ENCODE measurements at places on chromosomes 12 and 14.

DNA sequence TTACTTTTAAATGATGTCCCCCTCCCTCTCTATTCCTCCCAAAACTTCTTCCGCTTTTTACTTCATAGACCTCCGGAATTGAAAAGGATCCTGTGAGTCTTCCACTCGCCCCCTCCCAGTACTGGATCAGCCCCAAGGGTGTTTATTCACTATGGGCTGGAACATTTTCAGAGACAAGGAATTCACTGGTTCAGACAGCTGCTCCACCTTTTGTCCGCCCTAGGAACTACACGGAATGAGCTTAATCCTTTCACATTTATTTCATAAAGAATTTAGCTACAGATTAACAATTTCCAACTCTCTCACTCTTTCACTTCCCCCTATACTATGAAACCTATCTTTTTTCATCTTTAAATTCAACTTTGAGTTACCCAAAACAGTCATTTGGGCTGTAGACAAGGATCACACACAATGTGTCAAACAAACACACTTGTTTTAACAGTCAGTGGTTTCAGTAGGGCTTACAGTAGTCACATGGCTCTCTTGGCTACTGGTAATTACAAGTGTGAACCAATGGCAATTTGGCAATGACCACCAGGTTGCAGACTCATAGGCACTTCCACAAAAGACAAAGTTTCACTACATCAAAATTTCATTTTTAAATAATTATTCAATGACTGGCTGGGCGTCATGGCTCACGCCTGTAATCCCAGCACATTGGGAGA is 20.6 kb downstream of the CNIH1 start:
- no peak for DNase-seq

DNA sequence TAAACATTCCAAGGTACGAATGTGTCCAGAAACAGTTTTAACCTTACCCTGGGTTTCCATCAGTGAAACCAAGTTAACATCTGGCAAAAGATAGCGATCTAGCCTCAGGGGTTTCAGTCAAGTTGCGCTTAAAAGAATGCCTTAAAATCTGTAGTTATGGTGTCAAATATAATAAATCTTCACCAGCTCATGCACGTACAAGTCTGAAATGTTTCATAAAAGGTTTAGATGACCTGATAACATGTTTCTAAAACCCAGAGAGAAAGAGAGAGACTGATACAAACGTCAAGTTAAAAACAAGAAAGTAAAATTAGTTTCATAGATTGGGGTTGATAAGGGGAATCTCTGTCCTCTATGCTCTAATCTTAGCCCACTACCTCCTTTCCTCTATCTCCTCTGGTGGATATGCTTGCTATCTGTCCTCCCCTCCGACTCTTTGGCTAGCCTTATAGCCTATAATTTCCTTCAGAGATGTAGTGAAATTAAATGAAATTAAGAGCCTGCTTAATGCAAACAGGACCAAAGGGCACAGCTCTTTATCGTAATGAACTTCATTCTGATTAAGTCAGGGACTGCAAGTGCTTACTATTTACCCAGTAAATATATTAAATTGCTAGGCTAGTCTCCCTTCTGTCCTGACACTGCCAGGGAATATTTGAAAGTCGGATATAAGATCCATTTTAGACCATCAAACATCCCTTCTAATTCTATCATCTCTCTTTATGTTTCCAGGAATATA is 18.4 kb upstream of the FOS start:
- no peak for DNase-seq

- no peak for DNase-seq
Observed at GRCh38 chr12:5172886-5173285, 129.2 kb downstream of the KCNA5 start.

- DNase-seq, result no peak
Observed at GRCh38 chr14:91350813-91351511, 66.7 kb downstream of the CCDC88C start.

DNA sequence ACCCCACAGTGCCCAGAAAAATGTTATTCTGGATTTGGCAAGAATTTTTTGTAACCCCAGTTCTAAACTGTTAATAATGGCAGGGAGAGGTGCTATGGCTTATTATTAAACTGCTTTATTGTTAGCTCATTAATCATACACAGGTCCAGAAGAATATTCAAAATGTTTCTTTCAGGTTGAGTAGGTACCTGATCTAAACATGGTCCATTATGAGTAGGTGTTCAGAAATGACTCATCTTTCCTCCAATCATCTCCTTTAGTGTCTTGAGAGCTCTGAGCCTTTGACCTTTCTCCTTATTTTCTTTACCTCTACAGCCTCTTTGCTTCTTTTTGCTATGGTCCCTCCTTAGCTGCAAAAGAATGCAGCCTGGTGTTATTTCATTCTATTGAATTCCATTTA is 211.0 kb upstream of the GARIN6 start:
- no peak for DNase-seq

DNA sequence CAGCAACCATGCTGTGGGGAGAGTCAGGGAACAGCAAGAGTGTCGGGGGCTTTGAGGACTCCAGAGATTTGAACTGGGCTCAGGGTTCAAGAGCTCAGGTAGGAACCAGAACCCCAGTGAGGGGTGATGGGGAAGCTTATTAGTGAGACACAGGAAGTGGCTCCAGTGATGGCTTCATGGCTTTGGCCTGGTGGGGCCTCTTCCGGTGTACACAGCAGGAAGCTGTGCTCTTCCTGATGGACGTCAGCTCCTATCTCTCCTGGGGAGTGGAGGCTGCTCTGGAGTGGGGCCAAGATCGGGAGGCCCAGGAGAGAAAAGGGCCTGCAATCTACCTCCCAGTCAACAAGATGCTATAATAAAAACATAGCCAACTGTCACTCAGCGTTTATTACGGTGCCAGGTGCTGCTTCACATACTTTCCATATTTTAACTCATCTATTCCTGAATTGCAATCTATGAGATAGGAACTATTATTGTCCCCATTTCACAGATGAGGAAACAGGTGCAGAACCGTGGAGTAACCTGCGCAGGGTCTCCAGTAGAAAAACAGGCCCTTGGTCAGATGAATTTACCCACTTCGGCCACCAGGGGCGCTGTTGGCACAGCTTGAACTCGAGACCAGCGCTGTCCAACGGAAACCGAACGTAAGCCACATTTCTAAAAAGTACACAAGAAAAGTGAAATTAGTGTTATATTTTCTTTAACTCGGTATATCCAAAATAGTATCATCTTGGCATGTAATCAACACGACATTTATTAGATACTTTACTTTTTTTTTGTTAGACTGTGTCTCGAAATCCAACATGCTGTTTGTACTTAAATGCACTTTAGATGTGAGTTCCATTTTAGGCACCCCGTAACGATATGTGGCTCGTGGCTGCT is 63.6 kb upstream of the DLK1 start:
- DNase-seq, result peak; percentile 84

DNA sequence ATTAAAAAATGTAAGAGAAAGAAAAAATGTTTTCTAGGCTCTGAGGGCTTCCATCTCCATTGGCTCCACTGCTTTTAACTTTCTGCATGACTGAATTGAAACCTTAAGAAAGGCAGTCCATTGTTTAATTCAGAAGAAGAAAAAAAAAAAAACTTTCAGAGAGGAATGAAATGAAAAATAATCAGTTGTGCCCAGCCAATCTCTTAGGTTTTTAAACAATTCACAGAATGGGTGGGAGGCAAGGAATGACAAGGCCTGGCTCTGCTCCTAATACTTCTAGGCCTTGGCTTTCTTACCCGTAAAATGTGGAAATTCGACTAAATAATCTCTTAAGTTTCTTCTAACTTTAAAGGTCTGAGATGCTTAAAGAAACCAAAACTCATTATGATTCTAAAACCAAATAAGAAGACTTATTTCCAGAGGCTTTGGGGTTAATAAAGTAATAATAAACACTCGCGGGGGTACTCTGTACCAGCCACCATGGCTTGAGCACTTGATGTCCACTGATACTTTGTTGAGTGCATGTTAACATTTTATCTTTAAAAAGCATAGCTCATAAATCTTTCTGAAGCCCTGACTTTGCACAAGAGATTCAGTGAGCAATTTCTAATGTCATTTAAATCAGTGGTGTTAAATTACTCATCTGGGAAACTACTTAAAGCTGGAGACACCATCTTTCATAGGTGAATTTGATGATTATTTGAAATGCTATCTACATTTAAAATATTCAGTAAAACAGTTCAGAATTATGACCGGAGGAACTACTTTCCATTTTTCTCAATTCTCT is 49.6 kb downstream of the STON2 start:
- DNase-seq, result no peak

DNA sequence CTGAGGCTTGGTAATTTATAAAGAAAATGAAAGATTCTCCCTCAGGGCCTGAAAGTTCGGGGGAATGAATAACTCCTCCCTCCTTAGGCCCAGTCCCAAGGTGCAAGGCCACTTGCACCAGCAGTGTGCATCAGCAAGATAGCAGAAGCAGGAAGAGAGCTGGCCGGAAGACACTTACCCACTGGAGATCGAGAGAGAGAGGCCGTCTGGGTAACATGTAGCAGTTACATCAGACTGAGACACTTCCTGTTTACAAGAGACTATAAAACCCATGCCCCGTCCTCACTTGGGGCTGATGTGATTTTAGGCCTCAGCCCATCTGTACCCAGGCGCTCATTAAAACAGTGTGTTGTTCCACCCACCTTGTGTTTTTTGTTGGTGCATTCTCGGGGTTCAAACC is 85.2 kb downstream of the TMTC3 start:
- DNase-seq, result peak; percentile 37

- no peak for DNase-seq
Observed at GRCh38 chr12:93404961-93405849, 27.5 kb downstream of the NUDT4 start.

DNA sequence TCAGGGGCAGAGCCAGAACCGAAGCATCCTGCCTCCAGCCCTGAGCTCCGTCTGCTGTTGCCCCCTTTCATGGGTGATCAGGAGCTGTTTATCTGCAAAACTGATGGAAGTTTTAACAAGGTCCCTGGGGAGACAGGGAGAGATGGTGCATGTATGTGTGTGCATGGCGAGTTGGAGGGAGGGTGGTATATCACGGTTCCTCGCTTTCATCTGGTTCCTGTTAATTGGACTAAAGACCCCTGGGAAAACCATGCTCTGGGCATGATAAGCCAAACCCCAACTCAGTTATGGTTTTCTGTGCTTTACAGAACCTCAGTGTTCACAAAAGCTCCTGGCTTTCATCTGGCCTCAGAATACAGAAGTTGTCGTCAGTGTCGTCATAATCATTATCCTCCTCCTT is 133.6 kb downstream of the KSR2 start:
- no peak for DNase-seq

DNA sequence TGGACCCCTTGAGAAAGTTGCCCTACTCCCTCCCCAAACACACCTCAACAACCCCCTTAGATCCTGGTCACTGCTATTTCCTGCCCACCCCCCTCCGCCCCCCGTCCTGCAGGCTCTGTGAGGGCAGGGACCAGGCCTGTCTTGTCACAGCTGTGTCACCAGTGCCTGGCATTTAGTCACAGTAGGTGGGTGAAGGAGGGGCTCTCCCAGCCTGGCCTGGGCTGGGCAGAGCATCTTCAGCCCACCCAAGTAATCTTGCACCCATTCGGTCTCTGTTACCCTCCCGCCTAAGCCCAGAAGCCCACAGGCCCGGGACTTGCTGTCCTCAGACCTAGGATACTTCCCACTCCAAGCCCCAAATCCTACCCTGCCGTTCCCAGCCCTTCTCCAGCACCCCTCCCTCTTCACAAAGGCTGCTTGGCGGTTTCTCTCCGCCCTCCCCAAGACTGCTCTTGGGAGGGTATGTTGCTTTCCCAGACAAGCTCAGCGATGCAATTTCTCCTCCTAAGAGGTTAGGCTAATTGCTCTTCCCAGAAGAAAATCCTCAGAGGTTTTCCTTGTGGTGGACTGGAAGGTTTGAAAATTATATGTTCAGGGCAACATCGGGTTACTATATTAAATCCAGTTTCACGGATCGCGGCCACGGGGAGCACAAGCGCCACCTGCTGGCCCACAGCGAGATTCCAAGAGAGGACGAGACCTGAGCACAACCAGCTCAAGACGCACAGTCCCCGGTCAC is 50.8 kb upstream of the ZFP36L1 start:
- DNase-seq, result peak; percentile 36

- DNase-seq, result no peak
Observed at GRCh38 chr14:53032161-53032803, 81.4 kb upstream of the FERMT2 start.

DNA sequence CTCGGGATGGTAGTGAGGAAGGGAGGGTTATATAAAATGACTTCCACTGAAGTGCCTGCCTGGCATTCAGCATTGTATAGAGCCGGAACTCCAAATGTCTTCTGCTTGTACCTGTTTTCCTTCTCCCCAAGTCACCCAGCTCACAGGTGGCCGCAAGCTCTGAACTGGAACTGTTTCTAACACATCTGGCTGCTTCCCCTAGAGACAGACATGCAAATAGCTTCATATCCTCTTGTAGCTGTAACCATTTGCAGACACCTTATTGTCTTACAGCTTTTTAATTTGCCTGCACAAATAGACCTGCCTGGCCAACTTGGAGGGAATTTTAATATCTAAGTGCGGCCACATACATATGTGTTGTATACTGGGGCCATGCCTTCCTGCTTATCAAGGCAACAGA is 126.0 kb downstream of the CHST11 start:
- no peak for DNase-seq

GRCh38 chr12:50923361-50924130 is 28.8 kb upstream of the HIGD1C start:
- no peak for DNase-seq

DNA sequence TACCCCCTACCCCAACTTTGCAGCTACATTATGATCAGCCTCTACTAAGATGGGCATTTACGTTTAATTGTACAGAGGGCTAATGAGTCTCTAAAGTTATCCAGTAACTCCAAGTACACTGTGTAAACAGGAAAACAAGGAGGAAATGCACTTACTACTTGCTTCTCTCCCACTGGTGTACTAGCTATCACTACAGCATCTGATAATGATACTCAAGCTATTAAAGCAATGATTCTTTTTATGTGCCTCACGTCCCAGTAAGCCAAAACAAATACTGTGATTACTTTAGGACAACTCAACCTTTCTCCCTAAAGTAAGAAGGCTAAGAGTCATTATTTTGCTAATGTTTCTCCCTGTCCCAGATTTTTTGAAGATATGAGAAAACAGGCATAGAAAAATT is 128.6 kb upstream of the CCDC175 start:
- DNase-seq, result no peak

DNA sequence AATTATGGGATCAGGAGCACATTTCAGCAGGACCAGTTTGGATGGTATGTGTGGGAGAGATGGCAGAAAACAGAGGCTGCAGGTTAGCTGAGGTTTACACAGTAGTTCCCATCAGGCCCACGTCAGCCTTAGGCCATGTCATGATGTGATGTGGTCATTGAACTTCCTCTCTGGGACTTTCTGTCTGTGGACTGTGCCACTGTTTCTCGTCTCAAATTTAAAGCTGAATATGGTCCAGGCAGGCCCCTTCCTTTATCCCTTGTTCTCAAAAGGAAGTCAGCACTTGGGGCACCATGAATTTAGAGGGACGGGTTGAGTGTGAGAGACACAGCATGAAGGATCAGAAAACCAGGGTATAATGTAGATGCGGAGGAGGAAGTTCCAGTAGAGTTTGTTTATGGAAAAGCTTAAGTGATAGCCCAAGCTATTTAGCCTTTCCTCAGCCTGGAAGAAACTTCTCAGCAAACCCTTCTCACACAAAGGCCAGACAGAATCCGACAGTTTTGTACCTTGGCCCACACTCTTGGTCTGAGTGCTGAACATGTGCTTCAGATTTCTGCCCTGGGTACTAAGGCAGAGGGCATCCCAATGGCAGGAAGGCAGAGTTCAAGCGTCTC is 3.6 kb upstream of the IGFBP6 start:
- no peak for DNase-seq

GRCh38 chr12:31629756-31630732 is 29.4 kb upstream of the ETFBKMT start:
- DNase-seq, result no peak
